NCI-H2029 (cell line): ENCODE measurements at places on chromosomes 7 and 10.

- DNase-seq: no peak
Observed at GRCh38 chr10:131004276-131004675, 307.2 kb downstream of the TCERG1L start.

DNA sequence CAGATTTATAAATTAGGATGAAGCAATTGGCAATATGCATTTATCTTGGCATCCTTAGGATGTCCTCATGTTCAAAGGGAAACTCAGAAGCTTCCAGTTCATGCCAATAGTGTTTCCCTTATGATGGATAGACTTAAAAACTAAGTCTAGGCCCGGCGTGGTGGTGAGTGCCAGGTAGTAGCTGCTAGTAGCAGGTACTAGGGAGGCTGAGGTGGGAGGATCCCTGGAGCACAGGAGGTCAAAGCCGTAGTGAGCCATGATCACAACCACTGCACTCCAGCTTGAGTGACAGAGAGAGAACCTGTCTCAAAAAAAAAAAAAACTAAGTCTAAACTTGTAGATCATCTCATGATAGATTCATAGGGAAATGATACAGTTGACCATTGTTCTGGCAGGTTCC lies 115.0 kb downstream of the DOCK1 start:
- DNase-seq: no peak

GRCh38 chr10:70675496-70676161 lies 3.3 kb downstream of the ADAMTS14 start:
- no peak for DNase-seq

DNA sequence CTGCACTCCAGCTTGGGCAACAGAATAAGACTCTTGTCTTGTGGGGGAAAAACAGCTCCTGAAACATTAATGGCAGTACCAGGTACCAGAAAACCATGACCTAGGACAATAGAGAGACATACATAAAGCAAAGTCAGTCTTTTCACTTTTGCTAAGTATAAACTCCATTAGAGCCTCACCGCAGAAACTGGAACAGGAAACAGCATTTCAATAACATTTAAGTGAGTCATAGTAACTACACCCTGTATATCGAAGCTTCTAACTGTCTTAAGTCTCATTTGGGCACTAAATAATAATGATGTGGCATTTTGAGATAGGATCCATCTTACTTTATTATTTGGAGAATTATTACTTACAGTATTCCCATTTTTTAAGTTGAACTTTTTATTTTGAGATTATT lies 517.8 kb upstream of the CELF2 start:
- no peak for DNase-seq

DNA sequence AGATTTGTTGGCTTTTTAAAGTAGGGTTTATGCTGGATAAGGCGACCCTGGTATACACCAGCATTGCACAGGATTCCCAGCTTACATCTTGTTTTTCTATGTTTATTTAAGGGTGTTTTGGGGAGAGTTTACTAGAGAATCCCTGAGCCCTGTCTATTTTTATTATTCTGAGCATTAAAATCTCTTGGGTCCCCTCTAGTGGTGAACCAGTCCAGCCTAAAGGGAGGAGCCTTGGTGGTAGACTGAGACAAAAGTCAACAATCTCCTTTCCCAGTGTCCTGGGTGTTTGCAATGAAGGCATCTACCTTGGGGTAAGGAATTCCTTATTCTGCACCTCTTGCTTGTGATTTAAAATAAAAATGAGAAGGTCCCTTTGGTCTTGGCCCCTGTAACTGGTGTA lies 38.2 kb downstream of the ANTXRL start:
- no peak for DNase-seq

DNA sequence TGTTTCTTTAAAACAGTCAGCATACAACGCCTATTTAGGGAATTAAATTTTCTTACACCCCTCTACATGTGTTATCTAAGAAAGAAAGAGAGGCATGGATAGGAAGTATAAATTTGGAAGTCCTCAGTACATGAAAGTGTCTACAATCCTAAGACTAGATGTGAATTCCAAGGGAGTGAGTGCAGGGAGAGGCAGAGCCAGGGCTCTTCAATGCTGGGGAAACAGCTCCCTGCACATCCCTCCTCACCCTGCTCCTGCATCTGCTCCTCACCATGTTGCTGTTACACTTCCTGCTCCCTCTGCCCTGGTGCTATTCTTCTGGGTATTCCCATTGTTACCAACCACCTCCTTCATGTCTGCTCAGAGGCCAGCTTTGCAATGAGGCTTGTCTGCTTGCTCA lies 229.1 kb upstream of the AKR1E2 start:
- DNase-seq: no peak

- DNase-seq: no peak
Observed at GRCh38 chr10:93091960-93092359, 18.3 kb downstream of the CYP26A1 start.

GRCh38 chr7:140671966-140672365 lies 779 bp upstream of the ADCK2 start:
- DNase-seq: no peak

- no peak for DNase-seq
Observed at GRCh38 chr7:2624293-2624886, 7.4 kb upstream of the TTYH3 start.

DNA sequence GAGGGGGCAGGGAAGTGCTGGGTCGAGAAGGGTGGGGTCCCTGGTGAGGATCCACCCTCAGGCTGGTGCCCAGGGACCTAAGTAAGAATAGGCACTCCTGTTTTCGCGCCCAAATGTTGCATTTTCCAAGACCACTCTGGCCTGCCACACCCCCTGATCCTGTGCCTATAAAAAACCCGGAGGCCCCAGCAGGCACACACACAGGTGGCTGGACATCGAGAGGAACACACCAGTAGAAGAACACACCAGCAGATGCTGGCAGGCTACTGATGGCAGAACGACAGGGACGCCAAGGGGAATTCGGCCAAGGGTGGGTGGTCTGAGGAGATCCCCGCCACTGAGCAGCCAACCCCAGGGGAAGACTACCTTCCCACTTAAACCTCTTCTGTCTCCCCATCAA lies 633.9 kb upstream of the POT1 start:
- DNase-seq: peak; percentile 73

DNA sequence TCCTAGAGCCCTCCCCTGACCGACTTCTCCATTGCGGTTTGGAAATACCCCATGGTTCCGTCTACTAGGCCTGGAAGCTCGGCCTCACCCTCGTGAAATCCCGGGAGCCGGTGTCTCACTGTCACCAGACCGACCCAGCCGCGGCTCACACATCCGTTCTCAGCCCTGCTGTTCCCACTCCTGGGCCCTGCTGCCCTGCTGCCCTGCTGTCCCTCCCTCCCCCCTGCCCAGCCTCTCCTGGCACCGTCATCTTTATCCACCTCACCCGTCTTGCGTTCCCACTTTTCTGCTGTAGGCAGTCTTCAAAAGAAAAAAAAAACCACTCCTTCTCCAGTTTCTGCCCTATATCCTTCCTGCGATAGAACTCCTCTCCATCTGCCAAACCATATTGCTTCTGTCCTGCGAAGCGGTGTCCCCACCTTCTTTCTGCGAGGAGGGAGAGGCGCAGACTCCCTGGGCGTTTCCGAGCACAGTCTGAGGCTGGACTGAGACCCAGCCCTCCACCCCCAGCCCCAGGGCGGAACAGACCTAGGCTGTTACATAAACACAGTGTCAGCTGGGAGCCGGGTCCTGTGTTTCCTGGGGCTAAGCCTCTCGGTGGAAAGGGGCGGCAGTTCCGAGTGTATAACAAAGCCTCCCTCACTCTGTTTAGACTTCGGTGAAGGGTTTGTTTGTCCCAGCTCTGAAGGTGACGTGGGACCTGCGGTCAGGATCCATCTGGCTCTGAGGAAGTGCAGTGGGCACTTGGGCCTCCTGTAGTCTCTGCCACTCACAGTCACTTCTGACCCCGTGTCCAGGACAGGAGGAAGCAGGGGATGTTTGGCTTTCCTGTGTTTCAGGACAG lies 2.8 kb downstream of the AGAP3 start:
- DNase-seq: no peak

- no peak for DNase-seq
Observed at GRCh38 chr10:129045599-129045998, 421.4 kb upstream of the MGMT start.
